ENCODE measurements at places on chromosomes 7 and 10.
A peak's percentile ranks its signal among the peaks of the same experiment; 100 is the strongest.

GRCh38 chr7:33422825-33423645 is 293.7 kb downstream of the BBS9 start:
- DNase-seq: no peak

DNA sequence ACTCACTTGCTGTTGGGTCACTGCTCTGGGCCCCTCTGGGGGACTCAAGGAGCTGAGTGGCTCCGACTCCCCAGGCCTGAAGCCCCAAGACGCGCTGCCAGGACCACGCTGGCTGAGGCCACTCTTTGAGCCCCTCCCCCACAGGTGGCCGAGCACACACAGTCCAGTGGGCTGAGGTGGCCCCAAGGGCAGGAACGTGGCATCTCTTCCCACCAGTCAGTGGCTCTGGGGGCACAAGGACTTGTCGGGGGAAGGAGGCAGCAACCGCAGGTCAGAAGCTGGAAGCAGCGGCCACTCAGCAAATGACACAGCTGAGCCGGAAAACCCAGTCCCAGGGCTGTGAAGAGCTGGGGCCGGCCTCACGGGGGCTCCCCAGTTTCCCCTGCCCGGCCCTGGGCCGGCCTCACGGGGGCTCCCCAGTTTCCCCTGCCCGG is 24.1 kb downstream of the GRIFIN start:
- DNase-seq: no peak

DNA sequence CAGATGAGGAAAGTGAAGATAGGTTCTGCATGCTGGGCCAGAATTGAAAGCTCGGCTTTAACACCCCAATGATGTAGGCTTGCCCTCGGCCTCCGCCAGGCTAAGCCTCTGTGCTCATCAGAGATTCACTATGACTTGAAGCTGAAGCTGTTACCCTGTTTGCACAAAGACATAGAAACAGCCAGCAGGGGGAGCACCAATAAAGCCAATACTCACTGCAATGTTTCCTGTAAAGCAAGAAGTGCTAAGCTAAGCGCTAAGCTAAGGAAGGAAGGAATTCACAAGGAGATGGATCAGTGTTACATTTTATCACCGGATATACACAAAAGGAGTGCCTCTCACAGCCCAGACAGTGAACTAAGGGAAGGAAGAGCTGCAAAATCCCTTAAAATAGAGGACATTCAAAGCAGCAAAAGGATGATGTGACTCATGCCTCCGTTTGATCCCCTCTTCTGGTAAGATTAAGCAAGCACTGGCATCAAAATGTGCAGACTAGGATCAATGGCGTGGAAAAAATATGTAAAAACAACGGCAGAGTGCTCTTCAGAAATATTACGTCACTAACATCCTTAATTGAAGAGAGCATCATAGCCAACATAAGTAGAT is 153.8 kb downstream of the COBL start:
- peak; percentile 72 for DNase-seq

GRCh38 chr7:111030336-111030735 is 60.6 kb upstream of the LRRN3 start:
- DNase-seq: no peak

- DNase-seq: no peak
Observed at GRCh38 chr10:62025901-62026879, 124.7 kb downstream of the ARID5B start.

DNA sequence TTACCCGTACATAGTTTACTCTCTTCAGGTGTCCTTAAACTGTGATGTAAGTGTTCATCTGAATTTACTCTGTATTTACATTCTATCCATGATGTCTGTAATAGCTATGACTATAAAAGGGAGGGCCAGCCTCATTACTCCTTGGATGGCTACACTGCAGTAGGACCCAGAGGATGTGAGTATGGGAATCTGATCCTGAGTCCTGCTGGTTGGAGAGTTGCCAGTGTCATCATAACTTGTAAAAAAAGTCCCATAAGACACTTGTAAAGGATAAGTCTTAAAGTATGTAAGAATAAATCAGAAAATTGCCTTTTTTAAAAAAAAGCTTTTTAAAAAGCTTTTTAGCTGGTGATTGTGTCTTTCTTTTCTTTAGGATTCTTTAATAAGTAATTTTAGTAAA is 95.4 kb downstream of the PPP1R9A start:
- DNase-seq: no peak

DNA sequence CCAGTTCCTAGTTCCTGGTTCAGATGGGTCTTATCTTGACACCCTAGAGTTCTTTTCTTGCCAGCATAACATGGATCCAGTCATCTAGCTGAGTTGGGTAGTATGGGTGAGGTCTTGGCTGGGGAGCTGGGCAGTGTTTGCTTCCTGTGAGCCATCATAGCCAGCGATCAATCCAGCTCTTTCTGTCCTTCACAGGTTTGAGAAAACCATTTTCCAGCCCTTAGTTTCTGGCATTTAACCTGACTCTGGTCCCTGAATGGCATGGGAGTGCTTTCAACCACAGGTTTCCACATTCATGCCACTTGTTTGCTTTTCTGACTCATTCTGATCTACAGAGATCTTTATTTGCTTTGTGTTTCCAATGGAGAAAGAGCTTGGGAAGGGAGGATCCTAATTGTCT is 8.6 kb downstream of the SLC13A1 start:
- no peak for DNase-seq

GRCh38 chr10:121291376-121291775 is 306.9 kb downstream of the FGFR2 start:
- DNase-seq: no peak

DNA sequence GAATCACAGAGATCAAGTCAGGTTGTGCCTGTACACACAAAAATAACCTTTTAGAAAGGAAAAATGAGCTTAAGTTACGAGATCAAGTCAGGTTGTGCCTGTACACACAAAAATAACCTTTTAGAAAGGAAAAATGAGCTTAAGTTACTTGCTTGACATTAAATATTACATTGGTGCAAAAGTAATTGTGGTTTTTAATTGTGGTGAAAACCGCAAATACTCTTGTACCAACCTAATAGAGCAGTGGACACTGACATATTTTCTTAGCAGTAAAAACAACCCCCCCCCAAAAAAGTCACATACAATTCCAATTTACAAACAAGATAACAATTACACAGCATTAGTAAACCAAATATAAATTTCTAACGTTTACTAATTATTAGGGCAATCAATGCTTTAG is 595.6 kb downstream of the GRM8 start:
- DNase-seq: no peak

DNA sequence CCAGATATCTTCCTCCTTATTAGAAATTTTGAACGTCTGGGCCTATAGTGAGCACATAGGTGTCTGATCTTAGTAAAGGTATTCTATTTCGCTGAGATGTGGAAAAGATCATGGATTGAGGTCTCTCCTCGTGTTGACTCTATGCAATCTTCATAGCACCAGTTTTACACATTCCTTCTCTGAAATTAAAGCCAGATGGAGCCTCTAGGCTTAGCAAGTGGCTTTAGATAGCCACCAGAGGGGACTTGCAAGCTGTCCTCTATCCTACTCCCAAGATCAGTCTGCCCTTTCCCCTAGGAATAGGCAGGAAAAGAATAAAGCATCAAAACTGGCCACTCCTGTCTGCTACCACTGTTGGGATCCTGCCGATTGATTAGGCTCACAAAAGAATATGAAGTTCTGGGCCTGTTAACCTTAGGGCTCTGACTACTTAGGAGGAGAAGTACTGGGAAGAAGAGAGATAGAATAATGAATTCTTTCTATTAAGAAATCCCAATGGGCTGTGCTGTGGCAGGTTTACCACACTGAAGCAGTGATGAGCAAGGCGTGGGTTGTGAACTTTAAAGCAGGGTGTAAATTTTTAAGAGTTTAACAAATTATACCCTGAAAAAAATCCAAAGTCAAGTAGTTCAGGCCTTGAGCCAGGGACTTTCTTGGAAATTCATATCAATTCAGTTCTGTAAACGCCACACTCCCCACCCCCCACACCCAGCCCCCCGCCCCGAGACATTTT is 2.2 kb upstream of the STRIP2 start:
- DNase-seq: no peak

DNA sequence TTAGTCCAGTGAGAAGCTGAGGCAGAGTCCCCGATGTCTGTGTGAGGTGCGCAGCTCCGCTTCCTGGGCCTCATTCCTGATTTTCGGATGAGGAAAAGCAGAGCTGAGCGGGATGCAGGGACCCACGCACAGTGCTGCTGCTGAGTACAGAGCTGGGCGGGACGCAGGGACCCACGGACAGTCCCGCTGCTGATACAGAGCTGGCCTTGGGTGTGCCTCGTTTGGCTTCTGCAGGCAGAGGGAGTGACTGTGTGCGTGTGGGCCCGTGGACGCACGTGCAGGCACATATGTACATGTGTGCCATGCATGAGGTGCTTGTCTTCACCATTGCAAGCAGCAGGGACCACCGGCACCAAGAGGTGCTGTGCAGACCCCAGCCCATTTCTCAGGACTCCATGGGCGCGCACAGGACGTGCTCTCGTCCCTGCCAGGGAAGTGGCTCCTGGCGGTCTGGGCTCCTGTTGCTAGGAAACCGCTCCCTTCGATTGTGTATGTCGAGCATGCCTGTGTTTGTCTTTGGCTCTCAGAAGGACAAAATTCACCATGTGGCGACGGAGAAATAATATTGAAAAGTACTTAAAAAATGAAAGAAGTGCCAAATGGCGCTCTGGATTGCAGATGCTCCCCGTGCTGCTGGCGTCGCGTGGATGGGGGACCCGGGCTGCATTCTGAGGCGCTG is 303.8 kb upstream of the MKI67 start:
- DNase-seq: no peak

- DNase-seq: no peak
Observed at GRCh38 chr7:16926283-16926682, 44.5 kb upstream of the AGR3 start.
